Stimulated activated CD4-positive, alpha-beta T cell treated with anti-CD3 and anti-CD28 coated beads, Interleukin-15, amount 100 ng/mL, for 1 hour (primary cell): ENCODE measurements at places on chromosomes 3 and 15.

- DNase-seq = no peak
Measured at GRCh38 chr3:53833053-53833645, 13.1 kb downstream of the CHDH start.

DNA sequence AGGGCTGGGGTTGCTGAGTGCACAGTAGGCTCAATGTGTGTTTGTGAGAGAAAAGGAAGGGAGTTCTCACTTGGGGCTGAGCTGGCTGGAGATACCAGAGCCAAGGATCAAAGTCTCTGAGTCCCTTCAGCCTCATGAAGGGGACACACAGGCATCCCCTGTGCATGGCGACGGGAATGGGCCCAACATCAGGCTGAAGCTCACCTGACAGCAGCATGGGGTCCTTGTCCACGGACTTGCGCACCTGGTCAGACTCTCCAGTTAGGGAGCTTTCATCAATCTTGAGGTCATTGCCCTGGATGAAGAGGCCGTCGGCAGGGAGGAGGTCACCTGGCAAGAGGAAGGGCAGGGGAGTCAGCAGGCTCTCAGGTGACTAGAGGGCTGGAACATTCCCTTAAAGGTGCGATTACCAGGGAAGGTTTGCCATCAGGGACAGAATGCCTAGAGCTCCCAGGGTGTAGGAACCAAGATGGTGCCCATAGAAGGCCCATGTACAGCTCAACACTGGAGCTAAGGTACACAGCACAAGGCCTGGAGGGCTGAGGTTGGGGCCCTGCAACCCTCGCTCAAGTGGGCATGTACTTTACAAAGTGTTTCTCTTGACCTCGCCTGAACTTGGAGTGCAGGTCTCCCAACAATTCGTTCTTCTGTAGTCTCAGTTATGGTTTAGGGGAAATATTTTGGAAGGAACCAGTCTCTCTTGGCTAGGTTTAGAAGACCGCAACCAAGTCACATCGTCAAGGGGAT lies 80.0 kb upstream of the SEC13 start:
- DNase-seq = no peak

DNA sequence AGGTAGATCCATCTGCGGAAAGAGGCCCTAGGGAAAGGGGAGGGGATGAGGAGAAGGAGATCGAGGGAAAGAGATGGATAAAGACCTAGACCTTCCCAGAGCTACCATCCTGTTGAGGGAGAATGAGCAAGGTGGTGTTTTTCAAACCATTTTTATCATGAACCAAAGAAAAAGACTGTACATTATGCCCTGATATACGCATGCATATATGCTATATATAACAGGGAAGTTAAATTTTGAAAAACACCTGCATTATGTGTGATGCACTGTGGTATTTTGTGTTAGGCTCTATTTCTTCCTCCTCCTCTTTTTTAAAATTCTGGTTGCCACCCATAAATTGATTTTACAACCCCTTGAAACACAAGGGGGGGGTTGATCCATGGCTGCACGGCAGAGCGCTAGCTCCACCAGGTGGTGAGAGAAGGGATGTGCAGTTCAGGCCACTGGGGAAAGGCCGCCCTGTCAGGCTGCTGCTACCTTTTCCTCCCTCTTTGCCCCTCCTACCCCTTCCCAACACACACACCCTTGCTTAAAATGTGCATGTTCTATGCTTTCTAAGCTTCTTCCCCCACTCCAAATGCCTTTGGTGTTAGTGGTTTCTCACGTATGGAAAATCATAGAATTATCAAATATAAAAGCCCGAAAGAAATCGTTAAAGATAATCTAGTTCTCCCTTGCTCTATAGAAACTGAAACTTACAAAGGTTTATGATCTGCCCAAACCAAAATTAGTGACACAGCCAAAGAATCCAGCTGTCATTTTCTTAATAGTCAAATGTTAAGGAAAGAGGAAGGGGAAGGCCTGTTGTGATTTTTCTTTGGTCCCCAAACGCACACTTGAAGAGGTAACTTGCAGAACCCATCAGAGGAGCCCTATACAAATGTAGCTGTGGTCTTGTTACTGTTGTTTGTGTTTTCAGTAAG lies 262.0 kb upstream of the UMPS start:
- DNase-seq = no peak

- no peak for DNase-seq
Measured at GRCh38 chr3:136937175-136937574, 20.6 kb upstream of the IL20RB start.

GRCh38 chr3:142987080-142987700 lies 14.2 kb upstream of the U2SURP start:
- DNase-seq = no peak

GRCh38 chr3:13200465-13200864 lies 127.2 kb upstream of the IQSEC1 start:
- DNase-seq = no peak

GRCh38 chr15:45790325-45790943 lies 155.6 kb downstream of the SQOR start:
- DNase-seq = no peak

DNA sequence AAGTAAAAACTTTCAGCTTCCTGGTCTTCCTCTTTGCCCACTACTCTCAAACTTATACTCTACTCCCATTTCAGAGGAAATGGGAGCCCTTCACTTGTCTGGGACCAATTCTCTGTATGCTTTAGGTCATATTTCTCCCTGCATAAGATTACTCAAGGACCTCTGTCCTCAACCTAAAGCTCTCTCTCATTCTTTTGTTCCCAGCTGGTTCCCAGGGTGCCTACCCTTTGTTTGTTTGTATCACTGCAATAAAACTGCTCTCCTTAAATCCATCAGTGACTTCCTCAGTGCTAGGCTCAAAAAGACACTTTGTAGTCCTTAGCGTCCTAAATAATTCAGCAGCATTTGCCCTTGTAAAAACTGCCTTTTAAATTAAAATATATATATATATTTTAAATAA lies 2.9 kb downstream of the NGRN start:
- DNase-seq = no peak

GRCh38 chr15:25719101-25719985 lies 143.8 kb downstream of the ATP10A start:
- DNase-seq = no peak

- no peak for DNase-seq
Measured at GRCh38 chr3:51953445-51953844, 1.7 kb upstream of the GPR62 start.

- no peak for DNase-seq
Measured at GRCh38 chr15:53833134-53833624, 73.7 kb upstream of the WDR72 start.

- no peak for DNase-seq
Measured at GRCh38 chr3:183274609-183275008, 21.6 kb downstream of the B3GNT5 start.

DNA sequence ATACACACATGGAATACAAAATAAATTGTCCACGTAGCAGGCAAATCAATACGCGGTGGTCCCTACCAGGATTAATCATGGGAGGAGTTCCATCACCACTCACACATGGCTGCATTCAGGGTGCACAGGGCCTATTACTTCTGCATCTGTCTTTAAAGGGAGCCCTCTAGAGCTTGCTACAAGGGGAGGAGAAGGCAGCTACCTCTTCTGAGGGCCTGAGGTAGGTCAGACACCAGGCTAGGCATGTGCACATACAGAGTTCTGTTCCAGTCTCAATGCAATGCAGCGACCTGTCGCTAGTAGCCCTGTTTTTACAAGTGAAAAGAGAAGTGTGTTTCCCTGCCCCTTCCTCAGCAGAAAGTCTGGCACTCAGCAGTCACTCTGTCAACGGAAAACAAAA lies 102.7 kb downstream of the ROBO2 start:
- DNase-seq = no peak

GRCh38 chr3:105829871-105830622 lies 38.8 kb downstream of the CBLB start:
- DNase-seq = no peak

DNA sequence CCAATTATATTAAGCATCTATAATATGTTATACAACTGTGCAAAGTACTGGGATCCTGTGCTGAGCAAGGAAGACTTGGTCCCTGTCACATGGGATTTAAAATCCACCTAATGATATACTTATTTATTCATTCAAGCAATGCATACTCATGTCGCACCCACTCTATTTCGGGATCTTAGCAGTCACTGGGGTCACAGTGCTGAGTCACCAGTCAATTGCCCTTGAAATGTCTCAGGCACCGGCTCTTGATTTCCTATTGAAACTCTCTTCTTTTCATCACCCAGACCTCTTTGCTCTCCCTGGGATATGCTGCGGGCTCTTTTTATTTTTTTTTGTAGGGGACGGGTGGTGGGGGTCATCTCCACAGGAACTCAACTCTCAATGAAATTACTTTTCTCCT lies 194.5 kb upstream of the GAP43 start:
- DNase-seq = no peak

DNA sequence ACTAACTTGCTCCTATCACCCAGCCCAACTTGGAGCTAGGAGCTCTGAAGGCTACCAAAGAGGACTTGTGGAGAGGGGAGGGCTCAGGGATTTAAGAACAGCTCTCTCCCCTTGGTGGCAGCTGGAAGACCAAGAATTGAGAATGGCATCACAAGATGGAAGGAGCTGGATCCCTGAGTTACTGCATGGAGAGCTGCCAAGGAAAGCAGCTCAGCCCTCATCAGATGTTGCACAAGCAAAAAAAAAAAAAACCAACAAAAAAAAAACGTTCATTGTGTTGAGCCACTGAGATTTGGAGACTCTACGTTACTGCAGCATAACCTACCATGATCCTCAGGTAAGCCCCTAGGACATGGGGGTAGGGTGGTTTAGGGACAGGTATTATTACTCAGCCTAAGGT lies 41.0 kb downstream of the ITGB5 start:
- DNase-seq = no peak

- no peak for DNase-seq
Measured at GRCh38 chr3:27216295-27216855, 152.8 kb downstream of the NEK10 start.

GRCh38 chr3:45895686-45896468 lies 9.5 kb downstream of the CCR9 start:
- DNase-seq = no peak

DNA sequence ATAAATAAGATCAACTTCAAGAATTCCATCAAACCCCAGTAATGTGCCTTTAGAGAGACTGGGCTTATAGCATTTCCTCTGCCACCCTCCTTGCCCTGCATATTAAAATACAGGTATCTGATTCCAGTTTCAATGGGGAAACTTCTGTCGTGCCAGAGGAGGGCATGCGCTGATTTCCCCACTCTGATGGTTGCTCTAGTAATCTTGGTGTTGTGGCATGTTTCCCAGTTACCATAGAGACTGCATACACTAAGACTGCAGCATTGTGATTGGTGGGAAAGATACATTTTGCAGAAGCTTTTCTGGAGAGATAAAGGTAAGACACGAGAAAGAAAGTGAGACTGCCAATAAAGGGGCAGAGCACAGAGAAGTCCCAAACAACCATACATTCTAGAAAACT lies 225.6 kb downstream of the TIGIT start:
- no peak for DNase-seq

DNA sequence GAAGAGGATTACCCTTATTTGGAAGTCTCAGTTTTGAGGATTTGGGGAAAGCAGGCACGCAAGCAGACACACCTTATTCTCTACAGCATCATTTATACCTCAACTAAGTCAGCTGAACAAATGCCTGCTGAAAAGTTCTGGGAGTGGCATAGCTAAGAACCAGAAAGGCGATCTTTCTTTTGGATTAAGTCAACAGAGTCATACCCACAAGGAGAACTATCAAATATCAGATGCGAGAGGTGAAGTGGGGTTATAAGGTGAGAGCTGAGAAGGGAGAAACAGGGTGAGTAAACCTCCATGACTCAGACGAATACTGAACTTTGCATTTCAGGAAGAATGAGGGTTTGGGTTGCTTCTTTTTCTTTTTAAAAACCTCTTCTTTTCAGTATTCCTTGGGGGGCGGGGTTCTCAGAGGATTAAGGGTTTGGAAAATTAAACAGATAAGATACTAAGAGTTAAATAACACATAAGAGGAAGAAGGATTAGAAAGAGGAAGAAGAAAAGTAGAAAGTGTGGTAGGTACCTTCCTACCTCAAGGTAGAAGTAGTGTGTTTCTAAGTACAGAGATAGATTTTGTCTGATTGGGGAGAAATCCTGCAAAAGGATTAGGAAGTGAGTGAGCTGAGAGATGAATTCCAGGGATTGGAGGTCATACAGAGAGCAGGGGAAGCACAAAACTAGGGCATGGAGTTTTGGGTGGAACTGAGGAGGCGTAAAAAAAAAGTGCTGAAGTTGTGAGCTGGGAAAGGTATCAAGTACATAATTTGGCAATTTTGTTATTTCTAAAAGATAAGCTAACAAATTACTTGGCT lies 41.3 kb upstream of the ICE2 start:
- no peak for DNase-seq

DNA sequence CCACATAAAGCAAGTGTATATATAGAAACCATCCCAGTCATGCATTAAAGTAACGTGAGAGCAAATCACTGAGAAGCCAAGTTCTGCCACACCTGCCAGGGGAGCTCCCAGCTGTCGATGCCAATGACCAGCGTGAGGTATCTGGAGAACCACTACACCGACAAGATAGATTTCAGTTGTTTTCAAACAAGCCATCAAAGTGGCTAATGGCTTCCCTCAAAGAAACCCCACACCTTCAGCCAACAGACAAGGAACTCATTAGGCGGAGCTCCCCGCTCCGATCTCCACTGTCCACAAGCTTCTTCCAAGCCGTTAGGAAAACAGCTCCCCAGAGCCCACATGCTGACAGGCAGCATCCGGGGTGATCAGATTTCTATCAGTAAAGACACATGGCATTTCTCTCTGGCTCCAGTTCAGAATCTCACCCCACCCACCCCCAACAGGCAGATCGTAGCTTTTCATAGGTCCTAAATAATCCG lies 54.2 kb upstream of the SPATA12 start:
- no peak for DNase-seq

GRCh38 chr3:192514754-192515663 lies 212.3 kb downstream of the FGF12 start:
- DNase-seq = no peak

- no peak for DNase-seq
Measured at GRCh38 chr15:45169608-45170480, 17.9 kb downstream of the SHF start.

DNA sequence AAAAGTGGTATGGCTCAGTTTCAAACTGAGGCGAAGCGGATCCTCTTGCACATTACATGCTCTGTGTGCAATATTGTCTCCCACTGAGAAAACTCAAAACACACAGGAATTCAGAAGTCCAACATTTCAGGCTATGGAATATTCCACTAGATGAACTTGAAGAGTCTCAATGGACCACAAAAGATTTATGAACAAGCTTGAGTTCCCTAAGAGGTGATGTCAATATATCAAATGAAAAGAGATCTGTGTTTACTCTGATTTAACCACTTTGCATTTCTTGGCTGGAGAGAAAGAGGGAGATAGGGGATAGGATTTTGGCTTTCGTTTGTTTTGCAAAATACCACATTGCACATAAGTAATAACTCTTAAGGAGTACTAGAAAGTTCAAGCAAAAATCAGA lies 20.3 kb downstream of the PDZRN3 start:
- no peak for DNase-seq
